GM12878 (cell line): ENCODE measurements at places on chromosomes 7 and 10. TPM values are rescaled to one million over a fixed set of nuclear protein-coding genes. Genes with fewer than 3 reads are reported as not detected.

DNA sequence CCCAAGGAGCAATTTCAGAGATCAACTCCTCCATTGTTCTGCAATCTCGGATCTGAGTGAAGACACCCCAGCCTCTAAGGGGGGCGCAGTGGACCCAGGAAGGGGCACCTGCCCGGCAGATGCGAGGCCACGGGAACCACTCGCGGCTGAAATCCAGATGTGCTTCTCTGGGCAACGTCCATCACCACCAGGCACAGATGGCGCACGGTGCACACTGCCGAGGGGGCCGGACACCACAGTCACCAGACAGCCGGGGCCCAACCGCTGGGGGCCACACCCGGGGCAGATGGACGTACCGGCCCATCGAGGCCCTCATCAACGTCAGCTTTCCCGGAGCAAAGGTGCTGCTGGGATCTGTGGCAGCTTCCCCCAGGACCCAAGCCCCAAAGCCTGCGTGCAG is 16.9 kb upstream of the ADGRA1 start:
- no peak overlapping the region for H3K27ac ChIP-seq
- no peaks in the 10 kb centered on the region for H3K4me1 ChIP-seq
- H3K27me3 ChIP-seq: no peaks in the 10 kb centered on the region
- no peak overlapping the region for H3K4me3 ChIP-seq

DNA sequence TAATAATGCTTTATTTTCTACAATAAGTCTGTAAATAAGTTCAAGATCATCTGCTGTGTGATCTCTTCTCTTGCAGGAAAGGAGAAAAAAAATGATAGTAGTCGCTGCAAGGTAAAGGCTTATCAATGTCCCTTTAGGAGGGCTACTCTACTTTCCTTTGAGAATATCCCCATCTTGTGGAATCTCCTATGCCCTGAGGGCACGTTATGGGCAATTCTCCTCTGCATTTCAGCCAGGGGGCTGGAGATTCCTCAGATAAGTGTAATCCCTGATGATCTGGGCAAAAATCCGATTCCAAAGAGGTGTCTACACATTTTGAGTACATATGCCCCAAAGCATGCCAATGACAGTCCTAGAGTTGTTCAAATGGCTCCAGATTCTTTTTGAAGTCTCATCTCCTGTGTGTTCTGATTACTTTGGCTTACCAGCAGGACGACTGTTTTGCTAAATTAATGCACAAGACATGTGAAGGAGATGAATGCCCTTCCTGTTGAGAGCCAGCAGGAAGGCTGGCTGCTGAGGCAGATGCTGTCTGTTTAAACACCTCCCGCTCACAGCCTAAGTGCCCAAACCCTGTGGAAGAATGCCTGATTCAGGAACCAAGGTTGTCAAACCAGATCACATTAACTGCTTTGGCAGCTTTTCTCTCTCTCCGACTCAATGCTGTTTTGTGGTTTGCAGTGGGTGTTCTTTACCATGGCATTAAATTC is 171.2 kb upstream of the COL1A2 start:
- no peak overlapping the region for H3K27ac ChIP-seq
- no peaks in the 10 kb centered on the region for H3K4me1 ChIP-seq
- H3K36me3 ChIP-seq: no peaks in the 10 kb centered on the region
- no peaks in the 10 kb centered on the region for H3K27me3 ChIP-seq
- no peak for DNase-seq

GRCh38 chr7:48634116-48634632 is 290.2 kb upstream of the CDC14C start:
- H3K36me3 ChIP-seq: no peaks in the 10 kb centered on the region
- H3K27me3 ChIP-seq: no peaks in the 10 kb centered on the region
- H3K4me3 ChIP-seq: no peak overlapping the region

GRCh38 chr7:51785876-51786275 is 469.3 kb upstream of the COBL start:
- H3K27ac ChIP-seq: no peak overlapping the region
- no peaks in the 10 kb centered on the region for H3K27me3 ChIP-seq
- no peaks in the 10 kb centered on the region for H3K36me3 ChIP-seq
- no peak for DNase-seq
- H3K4me1 ChIP-seq: no peaks in the 10 kb centered on the region

DNA sequence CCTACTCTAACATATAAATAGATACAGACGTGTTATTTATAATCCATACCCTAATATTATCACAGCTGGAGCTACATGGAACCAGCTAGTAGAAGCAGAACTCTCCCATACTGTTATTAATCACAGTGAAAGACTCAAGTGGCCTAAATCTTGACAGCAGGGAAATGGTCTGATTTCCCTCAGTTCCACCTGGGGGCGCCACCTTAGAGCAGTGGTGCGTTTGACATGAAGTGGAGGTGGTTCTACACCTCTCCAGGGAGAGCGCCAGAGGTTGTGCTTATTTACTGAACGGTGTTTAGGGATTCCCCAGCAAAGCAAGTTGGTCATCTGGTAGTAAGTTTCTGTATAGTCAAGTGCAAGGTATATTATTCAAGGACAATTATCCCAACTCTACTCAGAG is 17.6 kb downstream of the DNTT start:
- no peak for DNase-seq
- H3K36me3 ChIP-seq: no peaks in the 10 kb centered on the region
- no peak overlapping the region for H3K4me3 ChIP-seq

- DNase-seq: no peak
- H3K27me3 ChIP-seq: no peaks in the 10 kb centered on the region
These were observed 19.9 kb upstream of the HERPUD2 start for GRCh38 chr7:35714862-35715261.

DNA sequence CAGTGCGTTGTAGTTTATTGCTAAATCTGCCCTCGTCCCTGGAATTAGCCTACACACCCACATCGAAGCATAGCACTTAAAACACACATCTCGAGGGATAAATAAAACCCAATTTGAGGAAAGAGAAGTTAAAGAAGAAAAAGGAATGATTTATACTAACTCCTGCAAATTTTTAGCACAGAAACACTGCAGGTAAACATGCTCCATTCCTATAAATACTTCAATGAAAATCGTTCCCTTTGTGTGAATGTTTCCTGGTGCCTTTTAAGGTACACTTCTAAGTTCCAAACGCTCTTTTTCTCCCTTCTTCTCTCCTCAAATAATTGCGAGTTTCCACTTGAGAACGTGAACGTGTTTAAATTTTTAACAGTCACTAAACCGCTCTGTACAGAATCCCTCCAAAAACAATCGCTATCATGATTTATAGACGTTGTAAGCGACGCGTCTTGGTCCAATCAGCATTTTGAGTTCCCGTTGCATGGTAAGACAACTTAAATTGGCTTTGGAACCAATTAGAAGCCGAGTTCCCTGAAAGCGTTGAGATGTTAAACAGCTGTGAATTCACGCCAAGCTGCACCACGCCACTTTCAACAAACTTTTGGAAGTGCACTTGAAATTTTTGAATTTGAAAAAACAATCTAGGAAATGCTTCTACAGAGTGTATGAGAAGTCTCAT is 12.5 kb upstream of the EBLN1 start:
- H3K27me3 ChIP-seq: no peaks in the 10 kb centered on the region
- no peak overlapping the region for H3K27ac ChIP-seq
- peaks cover 7% of the 10 kb centered on the region; the same call in 1 of the 2 replicates for H3K4me1 ChIP-seq
- H3K36me3 ChIP-seq: no peaks in the 10 kb centered on the region
- DNase-seq: no peak

DNA sequence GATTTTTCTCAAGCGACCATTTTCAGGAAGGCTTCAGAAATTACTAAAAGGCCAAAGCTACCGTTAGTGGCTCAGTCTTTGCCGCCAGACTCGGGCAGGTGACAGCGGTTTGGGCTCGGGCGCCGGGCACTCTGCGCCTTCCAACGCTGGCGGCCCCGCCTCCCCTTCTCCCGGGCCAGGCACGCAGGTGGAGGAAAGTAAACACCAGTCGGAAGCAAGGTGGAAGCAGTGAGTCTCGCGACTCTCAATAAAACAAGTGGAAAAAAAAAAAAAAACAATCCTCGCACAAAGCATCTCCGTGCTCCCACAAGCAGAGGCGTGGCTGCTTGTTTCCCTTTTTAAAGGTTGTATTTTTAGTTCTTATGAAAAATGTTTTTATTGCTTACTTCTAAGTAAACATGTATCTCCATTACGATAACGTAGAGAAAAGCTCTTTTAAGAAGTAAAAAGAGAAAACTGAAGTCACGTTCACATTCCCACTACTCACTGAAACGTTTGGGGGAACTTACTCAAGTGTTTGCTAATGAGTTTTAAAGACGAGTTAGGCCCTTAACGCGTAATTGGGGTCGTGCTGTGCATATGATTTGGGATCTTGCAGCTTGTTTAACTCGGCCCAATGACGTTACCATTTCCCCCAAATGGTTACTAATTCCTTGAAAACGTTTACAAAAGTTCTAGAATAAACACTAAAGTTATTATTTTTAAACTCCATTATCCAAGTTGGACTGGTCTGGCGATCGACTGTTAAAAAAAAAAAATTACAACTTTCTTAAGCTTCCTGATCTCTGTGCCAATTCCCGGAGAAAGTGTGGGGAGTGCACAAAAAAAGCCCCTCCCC is 864 bp downstream of the CDCA7L start:
- DNase-seq: no peak
- H3K4me1 ChIP-seq: peaks cover 52% of the 10 kb centered on the region
- no peaks in the 10 kb centered on the region for H3K27me3 ChIP-seq
- H3K27ac ChIP-seq: peak overlapping the region; percentile 85

DNA sequence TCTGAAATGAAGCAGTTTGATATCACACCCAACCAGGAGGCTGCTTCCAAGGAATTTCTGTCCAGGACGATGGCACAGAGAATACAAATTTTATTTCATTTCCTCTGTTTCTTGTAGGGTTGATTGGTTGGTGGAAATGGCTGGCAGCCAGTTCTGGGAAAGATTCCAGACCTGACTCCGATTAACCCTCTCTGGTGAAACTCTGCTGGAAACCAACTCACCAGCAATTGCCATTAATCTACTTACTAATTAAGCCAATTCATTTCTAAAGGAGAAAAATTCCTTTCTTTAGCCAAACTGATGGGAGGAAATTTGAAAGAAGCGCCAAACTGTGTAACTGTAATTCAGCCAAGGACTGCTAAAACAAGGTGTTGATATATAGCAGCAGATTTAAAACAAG is 10.7 kb downstream of the PTF1A start:
- no peak for DNase-seq
- no peak overlapping the region for H3K27ac ChIP-seq
- no peaks in the 10 kb centered on the region for H3K36me3 ChIP-seq
- H3K4me1 ChIP-seq: no peaks in the 10 kb centered on the region
- H3K4me3 ChIP-seq: no peak overlapping the region

- H3K4me1 ChIP-seq: no peaks in the 10 kb centered on the region
- no peak overlapping the region; the same call in 1 of the 2 replicates for H3K4me3 ChIP-seq
- H3K27ac ChIP-seq: no peak overlapping the region
- no peaks in the 10 kb centered on the region for H3K27me3 ChIP-seq
- no peaks in the 10 kb centered on the region for H3K36me3 ChIP-seq
- DNase-seq: no peak
These were observed 106.2 kb upstream of the CELF2 start for GRCh38 chr10:10911471-10911921.

DNA sequence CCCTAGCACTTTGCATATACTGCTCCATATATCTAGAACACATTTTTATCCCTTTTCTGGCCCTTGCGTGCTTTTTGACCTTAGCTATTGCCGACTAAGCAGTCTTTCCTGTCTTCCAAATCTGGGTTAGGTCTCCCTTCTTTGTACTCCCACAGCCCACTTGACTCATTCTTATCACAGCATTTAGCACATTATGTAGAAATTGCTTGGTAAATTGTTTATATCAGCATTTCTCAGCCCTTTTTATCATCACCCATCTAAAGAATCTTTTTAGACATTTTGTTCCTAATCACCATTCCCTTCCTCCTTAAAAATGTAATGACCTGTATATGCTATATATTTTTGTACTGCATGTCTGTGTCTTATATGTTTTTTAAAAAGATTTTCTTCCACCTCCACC is 101.7 kb downstream of the SDHAF3 start:
- no peak overlapping the region for H3K27ac ChIP-seq
- H3K36me3 ChIP-seq: no peaks in the 10 kb centered on the region
- no peaks in the 10 kb centered on the region for H3K27me3 ChIP-seq
- H3K4me3 ChIP-seq: no peak overlapping the region
- DNase-seq: no peak

- no peaks in the 10 kb centered on the region for H3K36me3 ChIP-seq
- no peak overlapping the region for H3K4me3 ChIP-seq
- no peaks in the 10 kb centered on the region for H3K4me1 ChIP-seq
- no peaks in the 10 kb centered on the region for H3K27me3 ChIP-seq
These were observed 179.9 kb upstream of the MBL2 start for GRCh38 chr10:52952391-52953055.

- H3K36me3 ChIP-seq: no peaks in the 10 kb centered on the region
- no peak for DNase-seq
- H3K4me3 ChIP-seq: no peak overlapping the region
- no peaks in the 10 kb centered on the region; the same call in 1 of the 2 replicates for H3K27me3 ChIP-seq
These were observed 450.1 kb upstream of the MKI67 start for GRCh38 chr10:128576336-128576735.

- no peaks in the 10 kb centered on the region for H3K27me3 ChIP-seq
- no peaks in the 10 kb centered on the region for H3K36me3 ChIP-seq
- no peak overlapping the region for H3K4me3 ChIP-seq
- no peak overlapping the region for H3K27ac ChIP-seq
These were observed 326.6 kb upstream of the KLF6 start for GRCh38 chr10:4111643-4112042.

- H3K27me3 ChIP-seq: no peaks in the 10 kb centered on the region
- DNase-seq: no peak
- no peak overlapping the region for H3K27ac ChIP-seq
- H3K4me1 ChIP-seq: no peaks in the 10 kb centered on the region
- no peak overlapping the region for H3K4me3 ChIP-seq
These were observed 23.8 kb downstream of the DHX32 start for GRCh38 chr10:125857185-125857760.

GRCh38 chr7:39621261-39621660 is 2.1 kb upstream of the RALA start:
- no peak overlapping the region for H3K4me3 ChIP-seq
- H3K27ac ChIP-seq: no peak overlapping the region
- DNase-seq: no peak
- no peaks in the 10 kb centered on the region for H3K36me3 ChIP-seq
- H3K4me1 ChIP-seq: peaks cover 11% of the 10 kb centered on the region

- DNase-seq: no peak
- no peaks in the 10 kb centered on the region for H3K36me3 ChIP-seq
- H3K4me1 ChIP-seq: no peaks in the 10 kb centered on the region
- peaks cover 1% of the 10 kb centered on the region for H3K27me3 ChIP-seq
- no peak within 1 kb of the TSS for H3K27ac ChIP-seq
These were observed at the start of gene TMEM229A for GRCh38 chr7:124032369-124033094. TMEM229A (minus strand) TSS chr7:124033067; CDS start chr7:124033003, 64 bp downstream.

DNA sequence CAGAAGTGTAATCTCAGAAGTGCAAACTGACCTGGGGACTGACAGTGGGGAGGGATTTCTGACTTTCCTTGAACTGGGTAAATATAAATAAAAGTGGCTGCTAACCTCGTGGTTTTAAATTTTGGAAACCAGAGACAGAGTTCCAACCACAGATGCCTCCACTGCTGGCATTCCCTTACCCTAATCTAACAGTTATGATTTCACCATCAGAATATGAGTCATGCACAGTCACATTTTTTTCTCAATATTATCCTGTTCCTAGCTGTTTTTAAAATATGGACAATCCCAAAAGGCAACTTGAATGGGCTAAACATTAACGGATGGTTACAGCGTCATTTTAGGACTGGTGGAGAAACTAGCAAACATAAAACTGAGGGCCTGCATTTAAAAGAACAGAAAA is 264.3 kb upstream of the INHBA start:
- H3K27me3 ChIP-seq: no peaks in the 10 kb centered on the region
- H3K4me1 ChIP-seq: no peaks in the 10 kb centered on the region
- no peak for DNase-seq

UCMA gene
- not detected in 2 replicates for total RNA-seq

GATA3 gene
- total RNA-seq: 0.64 and 0.80 TPM in 2 replicates

SEMA3D gene
- total RNA-seq: not detected in 2 replicates

NPFFR1 gene
- total RNA-seq: not detected in 2 replicates

GCK gene
- 0.24 TPM in 1 of 2 replicates, not detected in the other for total RNA-seq

RELN gene
- 0.11 and 0.21 TPM in 2 replicates for total RNA-seq

SFTPA2 gene
- total RNA-seq: 3.4 and 4.2 TPM in 2 replicates

HOXA1 gene
- 0.23 TPM in 1 of 2 replicates, not detected in the other for total RNA-seq
